ENCODE measurements at places on chromosomes 12 and 14.

GRCh38 chr12:119082016-119082415, 96.7 kb upstream of the HSPB8 start:
- DNase-seq, result no peak

DNA sequence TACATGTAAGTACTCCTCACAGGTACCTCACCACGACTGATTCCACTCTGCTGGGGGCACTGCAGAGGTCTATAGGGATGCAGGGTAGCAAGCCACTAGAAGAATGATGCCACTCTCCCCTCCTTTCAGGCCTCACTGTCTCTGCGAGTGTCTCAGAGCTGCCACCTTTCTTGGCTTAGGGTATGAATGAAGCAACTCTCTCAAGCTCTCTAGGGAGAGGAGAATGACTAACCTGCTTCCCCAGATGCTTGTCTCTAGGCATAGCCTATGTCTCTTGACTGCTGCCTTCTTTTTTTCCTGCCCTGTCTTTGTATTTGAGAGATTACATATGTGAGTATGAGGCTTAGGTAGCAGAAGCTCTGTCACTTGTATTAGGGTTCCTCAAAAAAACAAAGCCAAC, 566.5 kb upstream of the ATP2B1 start:
- no peak for DNase-seq

DNA sequence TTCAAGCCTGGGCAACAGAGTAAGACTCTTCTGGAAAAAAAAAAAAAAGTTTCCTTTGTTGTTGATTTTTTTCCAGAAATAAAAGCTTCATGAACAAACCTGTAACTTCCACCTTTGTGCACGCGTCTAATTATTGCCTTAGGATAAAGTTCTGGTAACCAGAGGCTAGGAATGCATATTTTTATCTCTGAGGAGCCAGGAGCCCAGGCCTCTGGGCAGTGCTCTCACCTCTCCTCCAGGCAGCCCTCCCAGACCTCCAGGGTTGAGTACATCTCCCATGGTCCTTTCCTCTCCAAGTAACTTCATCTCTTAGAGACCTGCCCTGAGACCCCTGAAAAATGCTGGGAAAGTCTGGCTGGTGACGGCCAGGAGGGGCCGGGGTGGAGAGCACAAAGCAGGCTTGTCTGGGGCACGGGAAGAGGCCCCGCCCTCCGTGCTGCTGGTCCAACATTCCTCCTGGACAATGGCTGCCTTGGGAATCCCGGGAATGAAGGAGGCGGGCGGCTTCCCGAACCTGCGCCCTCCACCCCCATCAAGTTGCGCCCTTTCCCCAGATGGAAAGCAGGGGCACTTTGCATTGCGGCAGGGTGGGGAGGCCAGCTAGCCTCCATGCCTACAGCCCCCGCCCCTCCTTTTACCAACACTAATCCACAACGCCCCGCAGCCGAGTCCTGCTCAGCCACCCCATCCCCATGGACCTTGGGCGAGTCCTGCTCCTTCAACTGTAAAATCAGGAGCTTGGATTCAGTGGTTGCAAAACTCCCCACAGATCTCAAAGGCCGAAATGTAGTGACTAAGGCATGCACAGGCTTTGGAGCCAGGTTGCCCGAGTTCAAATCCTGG, 7.3 kb upstream of the FIGNL2 start:
- DNase-seq, result no peak

- no peak for DNase-seq
Measured at GRCh38 chr12:108910336-108910735, 30.4 kb downstream of the DAO start.

DNA sequence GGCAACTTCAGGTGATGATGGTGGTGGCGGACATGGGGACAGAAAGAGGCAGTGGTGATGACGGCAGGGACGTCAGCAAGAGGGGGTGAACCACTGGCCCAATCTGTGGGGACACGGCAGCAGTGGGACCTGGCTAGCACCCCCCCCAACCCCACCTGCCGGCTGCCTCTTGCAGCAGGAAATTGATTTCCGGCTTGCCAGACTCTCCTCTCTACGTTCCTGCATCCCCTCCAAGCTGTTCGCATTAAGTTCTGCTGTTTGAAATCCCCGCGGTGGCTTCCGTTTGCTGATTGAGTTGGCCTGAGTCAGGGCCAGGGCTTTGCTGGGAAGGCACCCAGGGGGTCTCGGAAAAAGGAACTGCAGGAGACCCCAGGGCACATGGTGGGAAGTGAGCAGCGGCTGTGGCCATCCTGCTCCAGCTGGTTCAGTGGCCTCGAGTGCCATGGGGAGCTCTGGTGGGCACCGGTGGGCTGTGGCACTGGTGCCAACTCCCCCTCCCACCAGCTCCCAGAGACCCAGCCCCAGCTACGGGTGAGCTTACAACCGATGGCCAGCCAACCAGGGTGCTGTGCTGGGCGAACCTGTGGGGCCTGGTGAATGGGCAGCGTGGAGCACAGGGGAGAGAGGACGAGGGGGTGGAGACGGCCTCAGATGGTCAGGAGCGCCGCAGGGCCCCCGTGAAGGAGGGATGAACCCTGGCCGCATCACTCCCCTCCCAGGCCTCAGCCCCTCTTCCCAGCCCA, 14.6 kb upstream of the NUDT14 start:
- no peak for DNase-seq

DNA sequence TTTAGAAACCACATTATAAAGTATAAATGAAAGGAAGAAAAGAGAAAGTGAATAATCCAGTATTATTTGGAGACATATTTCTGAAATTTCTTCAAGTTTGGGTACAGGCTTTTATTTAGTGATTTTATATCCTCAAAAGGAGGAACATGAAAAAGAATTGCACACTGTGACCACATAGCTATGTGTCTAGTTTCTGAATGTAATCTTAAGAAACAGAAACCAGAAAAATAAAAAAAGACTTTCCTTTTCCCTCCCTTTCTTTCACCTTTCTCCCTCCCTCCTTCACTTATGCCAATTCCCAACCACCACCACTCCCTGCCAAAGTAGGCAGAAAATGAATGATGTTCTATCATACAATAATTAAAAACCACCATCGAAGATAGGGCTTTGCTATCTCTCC, 189.6 kb downstream of the PRKD1 start:
- no peak for DNase-seq

GRCh38 chr12:12586879-12587675, 24.4 kb upstream of the DUSP16 start:
- DNase-seq, result no peak

- no peak for DNase-seq
Measured at GRCh38 chr12:79055926-79056674, 191.5 kb downstream of the SYT1 start.

DNA sequence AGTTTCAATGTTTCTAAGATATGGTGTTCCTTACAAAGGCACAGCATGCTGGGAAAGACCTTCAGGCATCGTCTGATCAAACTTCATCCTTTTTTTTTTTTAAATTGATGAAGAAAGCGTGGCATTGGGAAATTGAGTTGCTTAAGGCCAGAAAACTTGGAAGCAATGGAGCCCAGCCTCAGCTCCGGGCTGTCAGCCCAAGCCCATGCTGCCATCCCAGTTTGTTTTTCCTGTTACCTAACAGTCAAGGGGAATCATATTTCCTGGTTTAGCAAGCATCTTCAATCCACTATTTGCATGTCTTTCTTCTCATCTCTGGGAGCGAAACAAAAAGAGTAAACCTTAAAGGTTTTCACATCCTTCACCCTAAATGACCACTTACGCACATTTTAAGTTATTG, 200.2 kb downstream of the CHST11 start:
- no peak for DNase-seq

GRCh38 chr14:50676814-50677516, 8.9 kb upstream of the SAV1 start:
- DNase-seq, result no peak

DNA sequence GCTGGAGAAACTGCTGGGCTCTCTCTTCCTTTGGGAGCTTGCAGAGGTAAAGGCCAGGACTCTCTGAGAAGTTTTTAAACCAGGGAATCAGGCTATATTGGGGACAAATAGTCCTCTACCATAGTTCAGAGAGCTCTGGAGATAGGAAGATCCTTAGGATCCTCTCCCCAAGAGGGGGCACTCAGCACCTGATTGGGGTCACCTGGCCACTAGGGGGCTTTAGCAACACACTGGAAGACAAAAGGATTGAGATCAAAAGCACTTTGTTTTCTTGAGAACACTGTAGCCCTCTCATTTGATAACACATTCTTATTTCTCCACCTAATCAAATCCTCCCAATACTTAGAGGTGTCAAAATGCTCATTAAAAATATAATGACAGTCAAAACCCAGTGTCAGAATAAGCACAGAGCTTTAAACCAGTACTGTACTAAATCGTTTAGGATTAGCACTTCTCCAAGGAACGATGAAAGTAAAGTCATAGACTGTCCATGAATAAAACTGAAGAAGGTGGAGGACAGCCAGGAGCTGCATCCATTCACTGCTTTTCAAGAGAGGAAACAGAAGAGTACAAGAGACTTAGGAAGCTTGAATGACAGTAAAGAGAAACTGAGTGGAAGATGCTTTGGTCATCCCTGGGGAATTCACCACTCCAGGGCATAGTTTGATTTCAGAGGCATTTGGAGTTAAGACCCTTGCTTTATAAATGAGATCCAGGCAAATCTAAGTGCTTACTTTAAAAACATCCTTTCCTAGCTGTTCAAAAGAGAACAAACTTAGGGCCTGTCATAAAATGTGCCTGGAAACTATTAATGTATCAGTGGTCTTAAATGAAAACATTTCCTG, 26.5 kb downstream of the BMP4 start:
- DNase-seq, result no peak

GRCh38 chr12:40615590-40615989, 76.6 kb upstream of the CNTN1 start:
- no peak for DNase-seq

DNA sequence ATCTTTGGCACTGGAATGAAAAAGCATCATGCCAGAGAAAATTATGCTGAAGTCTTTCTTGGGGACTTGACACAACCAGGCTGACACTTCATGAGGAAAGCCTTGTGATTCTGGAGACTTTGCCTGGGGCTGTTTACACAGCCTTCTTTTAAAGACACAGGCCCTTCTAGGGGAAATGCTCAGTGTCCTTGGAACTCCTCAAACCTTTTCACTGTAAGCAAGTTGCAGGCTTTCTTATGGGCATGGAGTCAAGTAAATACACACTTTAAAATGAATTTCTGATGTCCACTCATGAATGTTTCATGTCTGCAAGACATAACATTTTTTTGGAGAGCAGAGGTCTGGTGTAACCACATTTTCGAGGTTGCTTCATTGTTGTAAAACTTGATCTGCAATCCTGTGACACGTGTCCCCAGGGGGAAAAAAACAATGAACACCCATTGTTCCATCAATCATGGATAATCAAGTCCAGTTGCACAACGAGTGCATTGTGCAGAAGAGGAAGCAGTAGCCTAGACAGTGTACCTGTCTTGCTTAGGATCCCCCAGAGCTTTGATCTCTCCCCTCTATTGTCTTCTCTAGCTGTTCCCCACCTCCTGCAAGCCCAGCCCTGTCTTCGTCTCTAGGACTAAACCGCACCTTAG, 155.1 kb upstream of the PRICKLE1 start:
- DNase-seq, result no peak

DNA sequence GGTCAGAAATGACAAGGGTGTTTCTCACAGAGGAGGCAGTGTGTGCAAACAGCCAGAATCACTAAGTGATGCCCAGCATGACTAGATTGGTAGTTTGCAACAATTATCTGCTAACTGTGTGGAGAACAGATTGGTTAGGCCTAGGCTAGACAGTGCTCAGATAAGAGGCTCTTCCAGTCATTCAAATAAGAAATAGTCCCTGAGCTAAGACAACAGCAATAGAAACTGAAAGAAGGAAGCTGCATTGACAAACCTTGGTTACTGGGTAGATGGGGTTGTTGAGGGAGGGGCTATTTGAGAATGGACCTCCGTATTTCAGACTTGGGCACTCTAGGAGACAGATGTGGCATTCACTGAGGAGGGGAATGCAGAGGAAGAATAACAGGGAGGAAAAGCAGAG, 255.0 kb upstream of the NPAS3 start:
- no peak for DNase-seq

DNA sequence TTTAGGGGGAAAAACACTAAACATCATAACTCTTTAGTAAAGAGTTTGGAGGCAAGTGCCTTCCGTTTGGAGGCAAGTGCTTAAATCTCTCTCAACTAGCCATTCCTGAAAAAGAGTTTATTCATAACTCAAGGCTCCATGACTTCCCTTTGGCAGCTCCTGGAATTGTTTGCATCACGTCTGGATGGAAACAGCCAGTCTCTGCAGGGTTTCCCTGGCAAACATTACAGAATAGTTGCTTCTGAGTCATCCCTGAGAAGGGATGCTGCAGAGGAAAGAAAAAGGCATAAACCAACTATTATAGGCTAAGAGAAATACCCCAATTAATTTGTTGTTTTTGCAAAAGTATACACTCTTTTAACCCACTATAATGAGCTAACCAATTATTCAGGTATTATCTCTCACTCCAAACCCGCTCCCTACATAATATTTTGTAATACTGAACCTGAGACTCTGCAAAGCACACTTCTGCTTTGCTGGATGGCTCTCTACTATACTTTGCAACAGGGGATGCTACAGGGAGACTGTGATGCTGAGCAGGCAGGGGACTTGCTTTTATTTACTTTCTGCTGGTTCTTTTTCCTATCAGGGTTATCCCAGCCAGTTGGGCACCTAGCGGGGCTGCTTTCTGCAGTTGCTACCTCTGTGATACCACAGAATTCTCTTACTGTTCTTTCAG, 497.7 kb downstream of the FUT8 start:
- no peak for DNase-seq

GRCh38 chr14:100031506-100032281, 33.5 kb upstream of the EVL start:
- DNase-seq, result no peak

GRCh38 chr12:70772836-70773235, 135.6 kb upstream of the PTPRB start:
- no peak for DNase-seq

DNA sequence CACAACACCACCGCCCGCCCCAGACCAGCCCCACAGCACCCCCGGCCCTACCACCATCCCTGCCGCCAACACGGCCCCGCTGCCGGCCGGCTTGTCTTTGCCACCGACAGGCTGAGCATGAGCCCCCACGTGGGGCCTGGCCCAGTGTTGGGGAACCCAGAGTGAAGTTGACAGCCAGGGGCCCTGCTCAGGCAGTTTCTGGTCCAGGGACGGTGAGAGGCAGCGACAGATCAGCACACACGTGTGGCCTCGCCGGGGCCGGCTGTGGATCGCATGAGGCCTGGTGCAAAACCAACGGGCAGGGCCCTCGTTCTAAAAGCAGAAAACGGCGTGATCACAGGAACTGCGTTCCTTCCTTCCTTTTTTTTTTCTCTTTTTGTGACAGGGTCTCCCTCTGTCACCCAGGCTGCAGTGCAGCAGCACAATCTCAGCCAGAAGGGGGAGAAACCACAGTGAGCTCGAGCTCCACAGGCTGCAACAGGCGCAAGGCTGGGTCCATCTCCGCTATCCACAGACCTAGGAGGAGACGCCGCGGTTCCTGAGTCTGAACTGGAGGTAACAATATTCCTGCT, 50.5 kb upstream of the FBRSL1 start:
- no peak for DNase-seq
